ENCODE measurements at places on chromosomes 5 and 9. TPM values are rescaled to one million over a fixed set of nuclear protein-coding genes. Genes with fewer than 3 reads are reported as not detected.

- DNase-seq = peak; percentile 34
These were observed 1024.8 kb downstream of the TLE1 start for GRCh38 chr9:80664327-80665210.

GRCh38 chr5:174327317-174327864 is 281.9 kb downstream of the NSG2 start:
- peak; percentile 92 for DNase-seq

The TERT gene
- total RNA-seq = 0.04 TPM

GRCh38 chr9:14179449-14179848 is 134.5 kb downstream of the NFIB start:
- DNase-seq = no peak

DNA sequence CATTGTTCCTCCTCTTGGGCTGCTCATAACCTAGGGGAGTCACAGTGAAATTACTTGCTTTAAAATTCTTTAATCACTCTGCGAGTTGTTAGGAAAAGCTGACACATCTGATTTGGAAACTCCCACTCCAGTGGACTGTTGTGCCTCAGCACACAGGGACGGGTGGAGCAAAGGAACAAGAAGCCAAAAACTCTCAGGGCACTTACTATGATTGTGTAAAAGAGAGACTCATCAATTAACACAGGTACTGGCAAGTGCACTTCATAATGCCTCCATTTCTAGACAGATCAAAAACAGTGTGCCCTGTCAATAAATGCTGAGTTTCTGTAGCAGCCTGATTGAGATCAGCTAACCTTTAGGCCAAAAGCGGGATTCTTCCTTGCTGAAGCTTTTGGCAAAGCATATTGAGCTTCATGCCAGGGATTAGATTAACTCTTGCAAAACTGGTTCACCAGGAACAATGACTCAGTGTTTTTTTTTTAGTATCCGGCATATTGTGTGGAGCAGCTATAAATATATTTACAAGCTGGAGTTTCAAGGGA is 55.9 kb downstream of the TMC1 start:
- peak; percentile 82 for DNase-seq

DNA sequence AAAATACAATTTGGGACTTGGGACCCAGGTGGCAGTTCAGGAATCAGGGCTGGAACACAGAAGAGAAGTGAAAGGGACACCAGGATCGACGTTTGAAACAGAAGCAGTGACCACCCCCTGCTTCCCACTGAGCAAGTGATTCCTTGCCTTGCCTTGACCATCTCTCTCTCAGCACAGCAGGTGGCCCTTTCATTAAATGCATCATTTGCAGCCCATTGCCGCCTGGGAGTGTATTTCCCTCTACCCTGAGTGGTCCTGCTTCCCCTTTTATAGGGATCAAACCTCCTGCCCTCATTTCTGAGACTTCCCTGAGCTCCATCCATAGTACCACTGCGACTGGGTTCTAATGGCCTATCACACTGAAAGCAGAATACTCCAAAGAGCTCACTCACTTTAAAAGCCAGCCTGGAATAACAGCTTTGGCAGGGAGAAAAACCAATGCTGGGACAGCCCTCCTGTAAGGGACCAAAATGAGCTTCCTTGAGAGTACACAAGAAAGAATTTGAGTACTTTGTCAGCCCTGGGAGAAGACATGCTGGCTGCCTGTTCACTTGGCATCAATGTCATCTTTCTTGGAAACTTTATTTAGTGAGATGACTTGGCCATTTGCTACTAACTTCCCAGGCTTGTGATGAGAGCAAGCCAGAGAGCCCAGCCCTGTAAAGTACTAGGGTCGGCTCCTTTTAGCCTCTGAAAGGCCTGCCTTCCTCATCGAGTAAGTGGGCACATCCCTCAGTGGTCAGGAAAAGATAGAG is 149.7 kb downstream of the SLIT3 start:
- no peak for DNase-seq

DNA sequence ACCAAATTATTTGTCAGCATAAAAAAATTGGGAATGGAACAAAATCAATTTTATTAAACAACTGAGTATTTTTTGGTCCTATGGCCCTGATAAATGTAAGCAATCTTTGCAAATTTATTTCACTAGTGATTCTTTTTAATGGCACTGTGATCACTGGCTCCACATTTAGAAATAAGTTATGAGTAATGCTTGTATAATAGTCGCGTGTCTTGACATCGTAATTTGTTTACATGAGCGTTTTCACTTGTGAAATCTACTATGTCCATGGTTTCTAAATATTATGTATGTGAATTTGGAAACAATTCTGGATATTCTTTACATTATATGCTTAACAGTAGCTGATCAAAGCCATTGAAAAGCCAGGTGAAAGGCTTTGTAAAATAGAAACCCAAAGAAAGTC is 817.5 kb downstream of the EFNA5 start:
- DNase-seq = no peak

The ALAD gene
- 6.5 TPM for total RNA-seq

DNA sequence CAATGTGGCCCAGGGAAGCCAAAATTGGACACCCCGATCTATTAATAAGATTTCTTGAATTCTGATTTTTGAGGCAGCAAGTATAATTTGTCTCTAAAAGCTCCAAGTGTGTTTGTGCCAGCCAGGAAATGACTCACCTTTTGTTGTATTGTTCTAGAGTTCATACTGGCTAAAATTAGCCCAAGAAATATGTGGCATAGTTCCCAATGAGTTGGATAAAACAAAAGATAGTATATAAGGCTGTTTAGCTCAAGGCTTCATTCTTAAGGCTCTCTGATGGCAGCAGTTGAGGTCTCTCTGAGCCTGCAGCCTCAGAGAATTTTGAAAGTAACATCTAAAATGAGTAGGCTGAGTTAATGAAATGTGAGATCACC is 21.6 kb downstream of the HMGXB3 start:
- DNase-seq = peak; percentile 83

DNA sequence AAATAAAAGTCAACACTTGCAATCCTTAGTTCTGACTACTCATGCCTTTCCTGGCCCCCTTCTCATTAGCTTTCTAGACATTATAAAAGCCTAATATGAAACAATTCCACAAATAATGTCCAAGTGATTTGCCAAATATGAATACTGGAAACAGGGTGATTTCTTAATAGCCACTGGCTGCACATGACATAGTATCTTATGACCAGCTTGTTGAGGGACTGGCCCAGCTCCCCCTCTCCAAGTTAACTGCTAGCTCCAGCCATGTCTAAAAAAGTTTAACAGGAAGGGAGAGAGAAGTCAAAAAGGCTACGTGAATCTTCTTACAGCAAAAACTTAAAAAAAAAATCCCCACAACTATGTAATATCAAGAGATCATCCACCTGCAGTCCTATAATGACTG is 1.5 kb downstream of the CERT1 start:
- peak; percentile 14 for DNase-seq

DNA sequence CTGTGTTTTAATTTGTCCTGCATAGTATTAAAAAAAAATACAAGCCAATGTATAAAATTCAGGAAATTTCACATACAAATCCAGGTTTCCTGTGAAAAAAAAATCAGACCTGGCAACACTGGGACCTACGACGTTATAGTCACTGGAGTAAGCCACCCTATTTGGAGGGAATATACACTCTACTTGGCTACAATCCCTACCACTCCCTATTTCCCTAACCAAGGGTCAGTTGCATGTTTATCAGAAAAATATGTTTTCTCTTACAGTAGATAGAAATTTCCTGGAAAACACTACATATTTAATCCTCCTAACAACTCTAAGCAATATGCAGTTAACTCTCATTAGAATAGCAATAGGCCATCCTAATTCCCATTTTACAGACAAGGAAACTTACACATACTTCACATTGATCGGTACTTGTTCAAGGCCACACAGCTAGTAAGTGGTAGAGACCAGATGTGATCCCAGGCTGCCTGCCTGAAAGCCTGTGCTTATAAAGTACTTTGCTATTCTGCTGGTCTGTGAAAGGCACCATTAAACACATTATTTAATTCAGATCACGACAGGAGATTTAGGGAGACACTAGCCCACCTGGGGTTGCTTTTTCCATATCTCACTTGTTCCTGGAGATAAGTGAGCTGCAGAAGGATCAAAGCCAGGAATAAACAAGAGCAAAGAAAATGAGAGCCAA is 70.8 kb downstream of the MFAP3 start:
- DNase-seq = no peak

DNA sequence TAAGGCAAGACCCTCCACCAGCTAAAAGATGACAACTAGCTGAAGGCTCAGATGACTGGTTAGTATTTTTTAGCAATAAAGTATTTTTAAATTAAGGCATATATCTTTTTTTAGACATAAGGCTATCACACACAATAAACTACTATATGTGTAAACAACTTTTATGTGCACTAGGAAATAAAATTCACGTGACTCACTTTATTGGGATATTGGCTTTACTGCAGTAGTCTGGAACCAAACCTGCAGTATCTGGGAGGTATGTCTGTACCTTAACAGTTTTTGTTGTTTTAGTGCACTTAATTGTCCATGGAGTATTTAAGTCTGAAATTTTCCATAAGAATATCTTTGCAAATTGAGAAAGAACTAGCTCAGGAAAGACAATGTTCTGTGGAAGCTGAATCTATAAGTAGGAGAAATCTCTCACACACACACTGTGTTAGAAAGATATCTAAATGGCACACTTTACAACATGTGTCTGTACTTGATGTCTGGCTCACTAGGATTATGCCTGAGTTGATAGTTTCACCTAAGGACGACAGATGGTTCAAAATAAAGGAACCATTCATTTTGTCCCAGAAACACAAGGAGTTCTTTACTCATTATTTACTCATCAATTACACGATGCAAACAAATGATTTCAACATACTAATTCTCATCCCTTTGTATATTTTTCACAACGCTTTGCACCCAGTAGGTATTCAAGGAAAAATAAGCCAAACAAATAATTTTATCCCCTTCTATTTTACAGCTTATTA is 4.6 kb downstream of the RAPGEF6 start:
- DNase-seq = no peak

GRCh38 chr5:149177911-149178565 is 36.7 kb downstream of the ABLIM3 start:
- no peak for DNase-seq

GRCh38 chr9:121820286-121821005 is 169.0 kb downstream of the DAB2IP start:
- DNase-seq = no peak

The NAIF1 gene
- 6.5 TPM for total RNA-seq

The DEPDC1B gene
- 41.6 TPM for total RNA-seq

The ENTPD8 gene
- total RNA-seq = 0.08 TPM
